Activated T-helper 2 cell treated with anti-CD3 and anti-CD28 coated beads, Interferon-gamma antibody, Interleukin-2, Interleukin-4, amounts not matched to agents 10 μg/mL and 5 μg/mL and 100 μg/mL, durations not matched to agents 14 hours and 24 hours and 36 hours (primary cell): ENCODE measurements at places on chromosomes 6 and 20.

GRCh38 chr6:118639054-118639964, 12.1 kb downstream of the CEP85L start:
- no peak for DNase-seq

DNA sequence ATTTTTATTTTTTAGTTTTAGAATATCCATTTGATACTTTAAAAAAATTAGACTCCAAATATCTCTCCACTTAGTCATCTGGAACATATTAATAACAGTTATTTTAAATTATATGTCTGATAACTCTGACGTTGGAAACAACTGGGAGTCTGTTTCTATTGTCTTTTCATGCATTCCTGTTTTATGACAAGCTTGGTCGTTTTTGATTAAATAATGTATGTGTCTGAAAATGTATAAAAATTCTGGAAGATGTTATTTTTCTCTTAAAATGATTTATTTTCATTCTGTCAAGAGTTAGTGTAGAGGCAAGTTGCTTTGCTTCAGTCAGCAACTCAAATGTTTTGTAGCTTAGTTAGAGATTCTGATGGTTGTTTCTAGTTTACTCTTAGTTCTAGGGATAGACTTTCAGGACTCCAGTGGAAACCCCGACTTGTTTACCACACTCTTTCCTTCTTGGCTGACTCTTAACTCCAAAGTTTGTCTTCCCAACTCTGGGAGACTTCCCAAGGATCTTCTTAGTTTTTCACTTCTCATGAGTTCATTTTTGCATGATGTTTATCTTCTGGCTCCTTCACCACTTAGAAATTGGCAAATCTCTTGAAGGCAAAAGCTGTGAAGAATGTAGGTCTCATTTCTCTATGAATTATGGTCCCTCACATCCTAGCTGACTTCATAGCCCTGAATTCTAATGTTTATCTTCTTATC, 190.9 kb downstream of the LAMA2 start:
- DNase-seq = no peak

GRCh38 chr6:20260360-20260759, 48.1 kb upstream of the MBOAT1 start:
- DNase-seq = no peak

- no peak for DNase-seq
Observed at GRCh38 chr6:87903323-87903722, 144.3 kb upstream of the SPACA1 start.
